ENCODE measurements at places on chromosomes 12 and 14.

GRCh38 chr12:15651371-15651770 is 137.8 kb downstream of the EPS8 start:
- DNase-seq, result no peak

GRCh38 chr14:73025544-73025943 is 1.4 kb downstream of the ZFYVE1 start:
- DNase-seq, result no peak

DNA sequence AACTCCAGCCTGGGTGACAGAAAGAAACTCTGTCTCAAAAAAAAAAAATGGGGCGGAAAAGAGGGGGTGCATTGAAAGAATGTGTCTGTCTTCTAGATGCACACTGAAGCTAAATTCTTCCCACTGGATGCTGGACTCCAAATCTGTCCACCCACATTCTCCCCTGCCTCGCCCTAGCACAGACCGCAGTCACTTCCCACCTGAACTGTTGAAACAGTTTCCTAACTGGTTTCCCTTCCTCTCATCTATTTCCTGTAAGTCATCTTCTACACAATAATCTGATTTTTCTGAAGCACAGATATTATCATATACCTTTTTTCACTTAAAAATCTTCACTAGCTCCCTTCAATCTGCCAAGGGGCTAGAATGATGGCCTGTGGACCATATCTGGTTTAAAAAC is 1.5 kb upstream of the HCAR1 start:
- no peak for DNase-seq

GRCh38 chr12:117564881-117565280 is 203.5 kb upstream of the NOS1 start:
- no peak for DNase-seq

DNA sequence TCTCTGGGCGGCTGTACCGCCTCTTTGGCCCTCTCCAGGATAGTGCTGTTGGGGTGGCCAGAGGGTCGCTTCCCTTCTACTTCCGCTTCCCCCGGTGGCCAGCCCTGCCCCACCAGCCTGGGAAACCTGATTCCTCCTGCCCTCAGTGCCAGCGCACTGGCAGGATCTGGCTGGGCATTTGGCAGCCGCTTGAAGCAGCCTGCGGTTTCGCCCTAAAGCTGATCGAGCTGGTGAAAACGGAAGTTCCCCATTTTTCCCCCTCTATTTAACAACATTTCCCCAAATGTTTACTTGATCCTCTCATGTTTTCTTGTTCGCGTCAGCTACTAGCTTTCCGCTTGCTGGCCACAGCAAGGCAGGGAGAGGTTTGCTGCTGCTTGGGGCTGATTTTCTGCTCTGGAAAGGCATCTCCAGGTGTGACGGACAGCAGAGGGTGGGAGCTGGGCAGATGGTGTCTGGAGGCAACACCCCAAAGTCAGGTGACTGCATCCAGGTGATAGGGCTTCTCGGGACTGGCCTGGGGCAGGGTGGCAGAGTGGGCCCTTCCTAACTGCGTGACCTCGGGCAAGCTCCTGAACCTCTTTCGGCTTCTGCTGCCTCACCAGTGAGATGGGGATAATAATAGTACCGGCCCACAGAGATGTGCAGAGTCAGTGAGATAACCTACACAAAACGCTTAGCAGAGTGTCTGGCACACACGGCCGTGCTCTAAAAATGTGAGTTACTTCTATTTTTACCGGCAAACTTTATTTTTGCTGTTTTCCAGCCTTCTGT is 53.1 kb downstream of the TSPAN9 start:
- DNase-seq, result no peak

- DNase-seq, result no peak
Observed at GRCh38 chr12:93654421-93654820, 22.8 kb upstream of the CRADD start.

GRCh38 chr12:65993173-65993572 is 137.4 kb downstream of the LLPH start:
- no peak for DNase-seq

- DNase-seq, result no peak
Observed at GRCh38 chr14:63493246-63493645, 49.9 kb downstream of the PPP2R5E start.

DNA sequence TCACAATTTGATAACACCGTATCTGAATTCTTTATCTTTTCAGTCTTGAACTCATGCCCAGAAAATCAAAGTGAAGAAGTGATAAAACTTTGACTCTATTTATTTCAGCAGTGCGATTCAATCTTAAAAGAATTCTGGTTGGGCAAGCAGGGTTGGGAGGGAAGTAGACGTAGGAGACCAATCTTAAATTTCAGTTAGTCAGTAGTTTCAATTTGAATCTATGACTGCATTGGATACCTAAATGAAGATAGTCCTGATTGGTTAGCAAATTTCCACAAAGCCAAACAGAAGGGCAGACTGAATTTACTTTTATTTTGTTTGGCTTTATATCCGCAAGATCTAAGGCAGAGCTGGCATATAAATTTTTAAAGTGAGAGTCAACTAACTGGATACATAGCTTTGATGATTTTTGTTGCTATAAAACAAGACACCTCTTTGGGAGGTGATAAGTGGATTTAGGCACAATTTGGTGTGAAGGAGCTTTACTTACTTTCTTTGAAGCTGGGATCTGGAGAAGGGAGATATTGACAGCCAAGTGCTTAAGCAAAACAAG is 2.6 kb downstream of the ACSS3 start:
- no peak for DNase-seq
